ENCODE measurements at places on chromosomes 3 and 15.

- DNase-seq, result no peak
These were observed 83.9 kb upstream of the KCNAB1 start for GRCh38 chr3:156036258-156037053.

GRCh38 chr3:37787153-37787867 lies 74.4 kb upstream of the CTDSPL start:
- no peak for DNase-seq

GRCh38 chr3:154301561-154301960 lies 22.7 kb downstream of the DHX36 start:
- DNase-seq, result no peak

GRCh38 chr3:14377838-14378169 lies 24.6 kb upstream of the SLC6A6 start:
- no peak for DNase-seq

DNA sequence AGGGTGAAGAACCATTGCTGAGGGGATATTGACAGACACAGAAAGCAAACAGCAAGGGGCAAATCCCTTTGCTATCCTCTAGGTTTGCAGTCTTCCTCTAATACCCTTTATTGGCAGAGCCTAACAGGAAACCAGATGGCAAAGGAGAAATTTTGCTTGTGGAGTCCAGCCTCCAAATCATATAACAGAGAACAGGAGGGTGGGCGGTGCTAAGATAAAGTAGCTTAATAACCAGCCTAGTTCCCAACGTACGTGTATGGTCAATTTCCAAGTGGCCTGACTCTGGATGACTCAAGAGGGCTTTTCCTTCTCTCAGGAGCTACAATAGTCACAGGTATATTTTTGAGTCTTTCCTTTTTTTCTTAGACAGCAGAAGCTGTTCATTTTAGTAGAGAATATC lies 404.5 kb downstream of the PDCD6IP start:
- no peak for DNase-seq

GRCh38 chr15:43185157-43186002 lies at the start of gene CCNDBP1:
TSS of gene CCNDBP1 (plus strand) at chr15:43185403. CDS start at chr15:43185499, 96 bp downstream.
- DNase-seq, result peak; percentile 66

DNA sequence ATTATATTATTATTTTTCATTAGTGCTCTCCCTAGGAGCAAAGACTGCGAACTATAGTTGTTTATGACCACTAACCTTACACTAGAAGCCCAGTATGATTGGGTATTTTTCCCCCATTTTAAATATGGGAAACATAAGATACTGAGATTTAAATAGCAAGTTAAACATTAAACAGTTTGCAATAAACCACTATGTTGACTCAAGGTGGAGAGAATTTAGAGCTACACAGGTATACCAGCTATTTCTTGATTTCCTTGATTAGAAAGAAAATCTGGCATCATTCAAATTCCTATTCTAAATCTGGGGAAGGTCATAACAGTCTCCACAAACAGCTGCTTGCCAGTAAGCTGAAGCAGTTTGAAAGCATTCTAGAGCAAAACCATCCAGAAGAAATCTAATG lies 863.8 kb upstream of the CFAP20DC start:
- no peak for DNase-seq

GRCh38 chr3:81743096-81744025 lies 18.1 kb downstream of the GBE1 start:
- no peak for DNase-seq
